ENCODE measurements at places on chromosomes 16 and 17.

DNA sequence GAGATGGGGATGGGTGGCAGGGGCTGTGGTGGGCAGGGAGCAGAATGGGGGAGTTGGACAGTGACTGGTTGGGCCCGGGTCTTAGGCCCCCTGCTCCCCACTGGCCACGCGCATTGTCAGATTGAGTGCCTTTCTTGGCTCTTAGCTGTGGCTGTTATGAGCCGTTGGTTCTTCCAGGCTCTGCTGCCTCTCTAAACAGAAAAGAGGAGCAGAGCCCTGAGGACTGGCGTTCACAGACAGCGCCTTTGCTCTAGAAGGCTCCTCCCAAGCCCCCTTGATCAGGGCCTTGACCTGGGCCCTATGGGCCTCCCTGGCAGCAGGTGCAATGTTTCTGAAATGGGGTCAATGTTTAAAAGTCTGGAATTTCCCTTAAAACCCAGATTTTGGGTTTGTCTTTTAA, 14.8 kb upstream of the NUDT16L1 start:
- no peak for DNase-seq

GRCh38 chr17:55159251-55159650, 105.5 kb upstream of the HLF start:
- no peak for DNase-seq

- DNase-seq, result no peak
Observed at GRCh38 chr17:36932383-36932693, 4.9 kb upstream of the LHX1 start.

DNA sequence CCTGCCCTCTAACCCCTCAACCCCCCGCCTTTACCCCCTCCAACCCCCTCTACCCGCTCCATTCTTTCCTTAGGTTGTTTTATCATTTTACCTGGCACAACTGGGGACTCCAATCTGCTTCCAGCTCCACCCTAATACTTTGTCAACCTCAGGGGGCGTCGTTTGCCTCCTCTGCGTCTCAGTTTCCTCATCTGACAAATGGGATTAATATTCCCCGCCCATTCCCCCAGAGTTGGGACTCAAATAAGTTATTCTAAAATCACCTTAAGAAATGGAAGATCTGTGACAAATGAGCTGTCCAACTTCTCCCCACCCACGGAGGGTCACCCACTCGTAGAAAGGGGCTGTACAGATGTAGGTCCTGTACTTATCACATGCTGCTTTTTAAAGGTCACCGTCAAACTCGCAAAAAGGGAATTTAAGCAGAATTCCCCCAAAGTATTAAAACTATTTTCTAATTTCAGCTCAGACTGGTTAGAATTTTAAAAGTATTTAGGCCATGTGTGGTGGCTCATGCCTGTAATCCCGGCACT, 40.6 kb upstream of the CPNE2 start:
- DNase-seq, result peak; percentile 70

DNA sequence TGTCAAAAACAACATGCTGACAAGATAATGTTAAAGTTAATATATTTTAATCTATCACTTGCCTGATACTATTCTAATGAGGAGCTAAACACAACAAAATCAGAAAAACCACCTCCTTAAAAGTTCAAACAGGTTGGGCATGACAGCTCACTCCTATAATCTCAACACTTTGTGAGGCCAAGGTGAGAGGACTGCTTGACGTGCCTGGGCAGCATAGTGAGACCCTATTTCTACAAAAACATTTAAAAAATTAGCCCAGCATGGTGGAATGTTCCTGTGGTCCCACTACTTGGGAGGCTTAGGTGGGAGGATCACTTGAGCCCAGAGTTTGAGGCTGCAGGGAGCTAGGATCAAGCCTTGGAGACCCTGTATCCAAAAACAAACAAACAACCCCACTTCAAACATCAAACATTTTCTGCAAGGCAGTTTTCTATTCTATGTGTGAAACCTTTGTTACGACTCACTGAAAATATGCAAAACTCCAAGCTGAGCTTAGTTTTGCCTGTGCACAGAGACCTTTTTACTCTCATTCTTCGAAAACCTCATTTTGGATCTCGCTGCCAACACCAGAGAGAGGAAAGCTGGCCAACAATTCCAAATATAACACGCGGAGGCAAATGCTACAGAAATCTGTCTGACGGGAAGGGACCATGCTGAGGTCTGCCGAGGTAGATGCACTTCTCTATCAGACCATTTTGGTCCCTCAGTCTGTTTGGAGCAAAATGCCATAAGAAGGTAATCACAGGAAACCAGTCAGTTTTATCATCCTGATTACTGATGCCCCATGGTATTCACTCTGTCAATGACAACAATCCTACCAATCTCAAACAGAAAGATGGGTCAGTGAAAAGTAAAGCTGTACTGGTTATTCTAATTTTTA, 6.2 kb downstream of the PHF12 start:
- no peak for DNase-seq

DNA sequence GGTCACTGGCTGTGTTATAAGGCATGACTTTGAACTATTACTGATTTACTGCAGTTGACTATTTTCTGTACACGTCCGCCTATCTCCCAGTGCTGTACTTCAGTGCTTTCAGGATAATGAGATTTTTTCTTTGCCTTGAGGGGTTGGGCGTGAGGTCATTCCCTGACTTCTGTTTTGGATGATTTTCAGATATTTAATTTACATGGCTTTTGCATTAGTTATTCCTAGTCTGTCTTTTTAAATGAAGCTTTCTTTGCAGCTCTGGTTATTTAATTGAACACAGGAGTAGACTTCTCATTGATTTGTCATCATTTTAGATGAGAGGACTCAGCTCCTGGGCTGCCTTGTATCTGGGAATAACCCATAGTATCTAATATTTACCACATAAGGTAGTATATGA, 23.7 kb downstream of the WIPF2 start:
- DNase-seq, result no peak

DNA sequence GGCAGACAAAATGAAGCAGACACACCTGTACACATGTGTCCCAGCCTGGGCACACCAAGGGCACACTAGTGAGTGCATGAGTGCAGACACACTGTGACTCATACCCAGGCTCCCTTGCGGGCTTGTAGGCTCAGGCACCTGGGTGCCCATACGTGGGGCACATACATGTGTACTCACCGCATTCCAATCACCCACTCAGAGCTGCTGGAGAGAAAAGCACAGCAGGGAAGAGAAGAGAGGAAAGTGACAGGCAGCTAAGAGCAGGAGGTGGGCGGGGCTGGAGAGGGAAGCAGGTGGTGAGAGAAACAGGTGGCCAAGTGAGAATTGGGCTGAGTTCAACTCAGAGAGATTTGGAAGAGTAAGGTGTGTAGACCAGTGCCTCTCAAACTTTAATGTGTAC, 54.0 kb downstream of the TMEM132E start:
- DNase-seq, result no peak

DNA sequence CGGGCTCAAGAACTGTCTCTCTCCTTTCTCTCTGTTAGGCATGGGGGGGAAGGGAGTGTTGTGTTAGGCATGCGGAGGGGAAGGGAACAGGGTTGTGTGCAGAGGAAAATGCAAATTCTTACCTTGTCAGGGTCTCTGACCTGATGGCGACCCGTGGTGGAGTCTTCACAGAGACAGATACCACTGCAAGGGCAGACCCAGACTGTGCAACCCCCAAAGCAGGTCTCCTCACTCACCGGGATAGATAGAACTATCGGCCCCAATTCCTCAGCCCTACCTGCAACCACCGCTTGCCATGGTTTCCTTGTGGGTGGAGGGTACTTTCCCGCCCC, 9.6 kb upstream of the MPP2 start:
- no peak for DNase-seq

DNA sequence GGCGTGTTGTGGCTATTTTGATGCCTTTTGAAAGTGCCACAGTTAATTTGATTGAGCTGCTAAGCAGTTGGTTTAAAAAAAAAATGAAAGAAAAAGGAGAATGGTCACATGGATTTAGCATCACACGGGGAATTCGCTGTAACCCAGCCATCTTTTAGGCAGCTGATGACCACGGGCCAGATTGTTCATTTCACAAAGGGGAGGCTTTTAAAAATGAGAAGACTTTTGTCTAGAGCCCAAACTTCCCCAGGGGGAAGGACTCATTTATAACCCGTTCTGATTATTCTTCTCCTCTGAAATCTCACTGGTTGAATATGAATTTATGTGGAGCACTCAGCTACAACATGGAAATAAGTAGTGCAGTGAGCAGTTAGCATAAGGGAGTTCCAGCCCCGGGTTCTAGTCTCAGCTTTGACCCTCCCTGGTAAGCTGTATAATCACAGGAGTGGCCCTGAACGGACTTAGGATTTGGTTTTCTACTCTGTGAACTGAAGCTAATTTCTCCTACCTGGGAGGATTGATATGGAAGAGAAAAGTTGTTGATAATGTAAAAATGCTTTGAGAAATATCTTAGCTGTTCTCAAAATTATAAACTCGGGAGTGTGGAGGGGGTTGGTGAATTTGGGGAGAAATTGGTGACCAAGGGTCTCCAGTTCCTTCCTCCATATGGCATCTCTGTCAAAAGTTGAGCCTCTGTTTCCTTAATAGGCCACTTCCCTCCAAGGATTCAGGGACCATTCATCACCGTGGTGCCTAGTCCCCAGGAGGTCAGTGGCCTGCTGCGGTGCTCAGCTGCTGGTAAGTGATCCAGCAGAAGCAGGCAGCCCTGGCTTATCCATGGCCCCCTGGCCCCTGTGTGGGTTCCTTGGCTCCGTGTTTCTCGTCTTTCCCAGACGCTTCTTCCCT, 76.4 kb upstream of the TBX2 start:
- DNase-seq, result no peak

DNA sequence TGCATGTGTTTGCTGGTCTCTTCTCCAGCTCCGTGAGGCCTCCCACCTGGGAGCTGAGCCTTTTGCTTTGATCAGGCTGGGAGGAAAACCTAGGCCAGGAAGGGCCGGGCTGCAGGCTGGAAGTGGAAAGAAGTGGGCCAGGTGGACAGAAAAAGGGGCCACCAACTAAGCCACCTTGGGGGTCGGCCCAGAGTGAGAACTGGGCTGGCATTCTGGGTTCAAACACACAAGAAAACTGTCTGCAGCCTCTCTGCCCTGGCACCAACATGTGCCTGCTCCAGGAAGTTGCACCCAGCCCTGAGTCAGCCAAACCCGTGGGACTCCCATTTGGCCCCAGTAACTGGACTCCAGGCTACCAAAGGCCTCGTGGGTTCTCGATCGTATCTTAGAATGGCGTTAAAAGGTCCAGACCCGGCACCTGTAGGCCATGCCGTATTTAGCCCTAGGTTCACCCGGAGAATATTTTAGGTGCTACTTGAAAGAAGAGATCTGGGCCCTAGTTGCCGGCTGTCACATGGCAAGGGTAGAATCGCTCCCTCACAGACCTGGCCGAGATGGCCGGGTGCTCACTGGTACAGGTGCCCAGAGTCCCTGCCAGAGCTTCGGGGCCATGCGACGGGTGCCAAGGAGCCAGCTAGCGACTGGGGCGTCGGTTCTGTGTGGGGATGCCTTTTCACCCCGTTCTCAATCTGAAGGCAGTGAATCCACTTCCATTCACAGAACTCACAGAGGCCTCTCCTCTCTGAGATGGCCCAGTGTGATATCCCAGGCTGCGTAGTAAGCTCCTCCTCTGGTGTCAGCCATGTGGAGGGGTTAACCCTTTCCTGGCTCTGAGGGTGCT, 236.6 kb downstream of the MRTFB start:
- DNase-seq, result no peak

GRCh38 chr17:40219594-40220338, 662 bp downstream of the WIPF2 start:
- DNase-seq, result peak; percentile 40

DNA sequence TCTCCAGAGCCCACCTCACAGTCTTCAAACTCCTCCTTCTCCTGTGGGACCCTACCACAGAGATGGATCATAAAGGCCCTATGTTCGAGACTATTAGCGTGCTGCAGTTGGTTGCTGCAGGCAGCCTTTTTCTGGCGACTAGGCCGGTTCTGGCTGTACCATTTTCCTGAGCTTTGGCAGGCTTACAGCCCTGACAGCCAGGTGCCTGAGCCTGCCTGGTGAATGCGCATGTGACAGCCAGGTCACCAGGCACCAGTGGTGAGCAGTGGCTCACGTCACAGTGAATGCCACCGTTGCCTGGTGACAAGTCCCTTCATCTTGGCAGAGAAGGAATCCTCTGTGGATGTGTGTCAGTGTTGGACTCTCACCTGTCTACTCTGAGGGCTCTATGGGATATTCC, 978.8 kb downstream of the KCNJ18 start:
- DNase-seq, result no peak

DNA sequence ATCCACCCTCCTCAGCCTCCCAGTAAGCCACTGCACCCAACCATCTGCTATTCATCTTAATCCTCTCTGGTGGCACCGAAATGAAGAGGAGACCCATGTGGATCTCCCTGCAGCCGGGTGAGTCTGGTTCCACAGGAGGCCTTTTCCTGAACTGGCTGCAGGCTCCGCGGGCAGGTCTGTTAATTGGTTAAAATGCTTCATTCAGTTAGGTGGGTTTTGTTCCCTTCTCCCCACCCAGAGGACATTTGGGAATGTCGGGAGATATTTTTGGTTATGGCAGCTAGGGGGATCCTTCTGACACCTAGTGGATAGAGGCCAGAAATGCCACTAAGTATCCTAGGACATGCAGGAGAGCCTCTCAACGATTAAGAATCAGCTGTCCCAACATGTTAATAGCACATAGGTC, 16.7 kb downstream of the C16orf54 start:
- peak; percentile 44 for DNase-seq

GRCh38 chr17:33832262-33832661, 422.8 kb upstream of the CCL2 start:
- no peak for DNase-seq

DNA sequence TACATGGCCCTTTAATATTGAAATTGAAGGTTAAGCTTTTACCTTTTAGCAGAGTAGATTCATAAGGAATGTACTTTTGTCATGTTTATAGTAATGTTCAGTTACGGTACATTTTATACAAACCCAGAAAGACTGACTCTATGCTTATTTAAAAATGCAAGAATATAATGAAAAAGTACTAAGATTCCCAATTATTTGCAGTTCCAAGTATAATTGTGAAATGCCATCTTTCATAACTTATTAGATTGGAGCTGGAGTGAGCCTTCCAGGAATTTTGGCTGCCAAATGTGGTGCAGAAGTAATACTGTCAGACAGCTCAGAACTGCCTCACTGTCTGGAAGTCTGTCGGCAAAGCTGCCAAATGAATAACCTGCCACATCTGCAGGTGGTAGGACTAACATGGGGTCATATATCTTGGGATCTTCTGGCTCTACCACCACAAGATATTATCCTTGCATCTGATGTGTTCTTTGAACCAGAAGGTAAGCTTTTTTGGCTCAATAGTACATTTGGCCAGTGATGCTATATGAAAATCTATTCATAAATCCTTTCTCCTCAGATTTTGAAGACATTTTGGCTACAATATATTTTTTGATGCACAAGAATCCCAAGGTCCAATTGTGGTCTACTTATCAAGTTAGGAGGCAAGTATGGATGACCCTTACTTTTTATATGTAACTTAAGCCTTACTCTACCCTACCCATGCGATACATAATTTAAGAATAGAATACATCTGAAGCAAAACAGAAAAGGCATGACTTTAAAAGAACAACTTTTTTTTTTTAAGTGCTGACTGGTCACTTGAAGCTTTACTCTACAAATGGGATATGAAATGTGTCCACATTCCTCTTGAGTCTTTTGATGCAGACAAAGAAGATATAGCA, 4.2 kb downstream of the SRSF2 start:
- no peak for DNase-seq

GRCh38 chr16:68083861-68084503, 1.2 kb upstream of the NFATC3 start:
- DNase-seq, result peak; percentile 77

All from inflammatory macrophage treated with lipopolysaccharide for 1 hour (primary cell).